ENCODE measurements at places on chromosomes 6 and 20.

- no peak for DNase-seq
Measured at GRCh38 chr6:21971541-21971940, 325.3 kb downstream of the PRL start.

DNA sequence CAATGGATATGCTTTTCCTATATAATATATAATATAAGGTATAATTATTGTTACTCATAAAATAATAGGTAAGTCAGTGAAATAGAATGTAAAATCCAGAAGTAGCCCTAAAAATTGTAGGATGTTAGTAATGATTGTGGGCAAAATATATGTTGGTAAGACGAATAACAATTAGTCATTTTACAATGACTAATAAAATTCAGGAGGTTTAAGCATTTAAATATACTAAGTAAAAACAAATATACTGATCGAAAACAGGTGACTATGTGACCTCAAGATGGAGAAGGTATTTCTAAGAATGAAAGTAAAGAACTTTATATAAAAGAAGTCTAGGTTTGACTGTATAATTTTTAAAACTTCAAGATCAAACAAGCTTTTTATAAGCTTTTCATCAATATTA lies 28.9 kb downstream of the FUCA2 start:
- DNase-seq, result no peak

- DNase-seq, result no peak
Measured at GRCh38 chr20:51854921-51855320, 52.6 kb upstream of the SALL4 start.

DNA sequence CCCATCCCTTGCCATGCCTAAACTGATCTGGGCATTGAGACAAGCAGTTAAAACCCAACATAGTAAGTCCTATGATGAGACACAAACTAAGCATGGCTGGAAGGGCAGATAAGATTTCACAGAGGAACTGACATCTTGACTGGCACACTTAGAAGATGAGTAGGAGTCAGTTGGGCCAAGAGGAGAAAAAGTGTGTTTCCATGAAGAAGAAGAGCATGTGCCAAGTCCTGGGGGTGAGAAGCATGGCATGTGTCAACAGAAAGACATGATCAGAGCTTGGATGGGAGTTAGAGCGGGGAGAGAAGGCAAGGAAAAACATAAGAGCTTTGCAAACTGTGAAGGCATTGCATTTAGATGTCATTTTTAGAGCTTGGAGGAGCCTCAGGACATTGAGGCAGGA lies 68.0 kb downstream of the ESR1 start:
- DNase-seq, result no peak
